ENCODE measurements at places on chromosomes 2 and 18.

DNA sequence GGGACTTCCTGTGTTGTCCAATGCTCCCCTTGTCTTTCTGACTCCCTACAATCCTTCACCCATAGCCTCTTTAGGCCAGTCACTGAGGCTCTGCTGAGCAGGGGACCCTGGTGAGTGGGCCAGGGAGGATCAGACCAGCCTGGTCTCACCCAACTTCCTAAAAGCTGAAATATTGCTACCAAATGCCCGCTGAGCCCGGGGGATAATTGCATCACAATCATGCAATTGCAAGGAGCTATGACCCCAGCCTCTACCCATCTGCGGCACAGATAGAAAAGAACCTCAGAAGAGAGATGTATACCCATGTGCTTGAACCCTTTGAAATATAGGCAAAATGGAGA, 3.7 kb upstream of the SP100 start:
- DNase-seq = no peak

- DNase-seq = no peak
Observed at GRCh38 chr2:151830961-151831360, 2.7 kb upstream of the ARL5A start.

GRCh38 chr2:109260886-109261700, 132.1 kb downstream of the SH3RF3 start:
- DNase-seq = peak; percentile 39

GRCh38 chr2:10221976-10222870, 80.5 kb upstream of the HPCAL1 start:
- no peak for DNase-seq

- DNase-seq = no peak
Observed at GRCh38 chr2:215967590-215968378, 45.6 kb downstream of the MREG start.

- DNase-seq = no peak
Observed at GRCh38 chr18:24725644-24726415, 265.4 kb downstream of the HRH4 start.

DNA sequence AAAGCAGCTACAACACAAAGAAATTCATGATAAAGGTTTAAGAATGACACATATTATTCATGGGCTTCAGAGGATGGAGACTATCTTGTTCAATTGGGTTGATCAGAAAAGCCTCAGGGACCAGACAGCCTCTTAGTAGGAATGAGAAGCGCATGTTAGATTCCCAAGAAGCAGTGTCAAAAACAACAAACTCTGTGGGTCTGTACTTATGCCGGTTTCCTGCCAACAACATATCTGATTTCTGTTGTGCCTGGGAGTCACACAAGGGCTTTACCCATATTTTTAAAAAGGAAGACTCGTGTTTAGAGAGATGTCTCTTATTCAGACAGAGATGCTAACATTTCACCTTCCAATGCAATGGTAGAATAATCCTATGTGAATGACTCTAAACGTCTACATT, 2180.6 kb upstream of the CELF4 start:
- DNase-seq = no peak

DNA sequence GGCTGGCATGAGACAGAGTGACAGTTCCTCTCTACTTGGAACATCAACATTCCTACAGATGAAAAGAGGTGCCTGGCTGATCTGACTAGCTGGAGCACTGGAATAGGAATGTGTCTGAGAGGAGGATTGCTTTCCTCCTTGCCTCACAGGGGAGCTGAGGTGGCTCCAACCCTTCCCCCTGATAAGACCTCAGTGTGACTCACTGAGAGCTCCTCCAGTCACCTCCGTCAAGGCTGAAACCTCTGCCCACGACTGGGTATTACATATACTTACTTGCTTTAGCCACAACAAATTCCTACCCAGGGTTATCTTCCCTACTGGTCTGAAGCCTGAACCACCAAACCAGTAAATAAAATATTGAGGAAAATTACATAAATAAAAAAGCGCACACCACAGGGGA, 342.7 kb upstream of the REG3G start:
- no peak for DNase-seq

- DNase-seq = no peak
Observed at GRCh38 chr18:2617401-2617998, 38.0 kb upstream of the SMCHD1 start.

GRCh38 chr2:113281910-113282746, 3.4 kb upstream of the PAX8 start:
- DNase-seq = no peak

DNA sequence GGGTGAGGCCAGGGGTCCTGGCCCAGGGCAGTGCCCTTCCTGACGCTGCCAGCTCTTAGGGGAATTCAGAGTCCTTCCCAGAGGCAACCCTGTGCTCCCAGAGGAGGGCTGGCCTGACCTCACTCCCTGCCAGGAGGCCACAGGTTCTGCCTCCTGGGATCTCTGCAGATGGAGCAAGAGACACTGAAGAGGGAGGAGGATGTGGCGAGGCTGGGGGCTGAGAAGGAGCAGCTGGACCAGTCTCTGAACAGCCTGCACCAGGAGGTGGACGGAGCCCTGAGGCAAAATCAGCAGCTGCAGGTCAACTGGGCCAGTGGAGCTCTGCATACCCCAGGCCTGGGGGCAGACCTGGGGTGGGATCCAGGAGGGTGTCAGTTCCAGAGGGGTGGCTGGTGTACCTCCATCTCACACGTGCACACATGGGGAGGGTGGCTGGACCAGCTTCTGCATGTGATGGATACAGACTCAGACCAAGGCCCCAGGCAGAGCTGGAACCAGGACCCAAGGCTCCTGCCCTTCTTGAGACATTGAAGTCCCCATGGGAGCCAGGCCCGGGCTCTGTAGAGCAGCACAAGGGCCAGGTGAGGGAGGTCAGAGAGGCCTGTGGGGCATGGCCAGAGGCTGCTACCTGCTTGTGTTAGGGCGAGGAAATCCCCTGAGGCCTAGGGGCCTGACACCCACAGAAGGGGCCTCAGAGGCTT, 9.7 kb upstream of the SNED1 start:
- DNase-seq = peak; percentile 20

DNA sequence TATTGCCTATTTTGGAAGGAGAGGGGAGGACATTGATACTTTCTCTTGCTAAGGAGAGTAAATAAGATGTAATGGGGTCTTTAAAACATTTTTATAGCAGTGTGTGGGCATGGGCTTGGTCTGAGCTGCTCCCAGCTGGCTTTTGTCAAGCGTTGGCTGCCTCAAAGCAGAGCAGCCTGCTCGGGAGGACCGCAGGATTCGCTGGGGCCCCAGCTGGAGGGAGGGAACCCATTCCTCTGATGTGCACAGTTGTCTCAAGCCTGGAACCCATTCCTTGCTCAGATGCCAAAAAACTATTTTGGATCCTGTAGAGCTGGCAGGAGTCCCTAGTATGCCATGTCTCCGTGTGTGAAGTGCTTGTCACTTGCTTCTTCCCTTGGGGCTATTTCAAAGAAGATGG, 59.4 kb upstream of the RMDN2 start:
- no peak for DNase-seq

DNA sequence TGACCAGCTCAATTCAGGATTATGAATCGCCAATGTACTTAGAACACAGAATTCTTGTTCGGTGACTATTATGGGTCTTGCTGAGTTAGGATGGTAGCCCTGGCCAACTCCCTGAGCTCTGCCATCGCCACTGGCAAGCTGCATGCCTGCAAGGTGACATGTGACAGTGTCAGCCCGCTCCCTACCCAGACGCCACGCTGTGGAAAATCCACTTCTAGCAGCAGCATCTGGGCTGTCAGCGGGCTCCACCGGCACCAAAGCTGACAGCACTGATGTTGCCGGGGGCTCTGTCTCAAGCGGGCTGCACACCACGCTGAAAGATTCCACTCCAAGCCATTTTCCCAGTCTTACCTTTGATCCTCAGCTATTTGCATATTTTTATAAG, 100.7 kb downstream of the MYT1L start:
- DNase-seq = no peak

DNA sequence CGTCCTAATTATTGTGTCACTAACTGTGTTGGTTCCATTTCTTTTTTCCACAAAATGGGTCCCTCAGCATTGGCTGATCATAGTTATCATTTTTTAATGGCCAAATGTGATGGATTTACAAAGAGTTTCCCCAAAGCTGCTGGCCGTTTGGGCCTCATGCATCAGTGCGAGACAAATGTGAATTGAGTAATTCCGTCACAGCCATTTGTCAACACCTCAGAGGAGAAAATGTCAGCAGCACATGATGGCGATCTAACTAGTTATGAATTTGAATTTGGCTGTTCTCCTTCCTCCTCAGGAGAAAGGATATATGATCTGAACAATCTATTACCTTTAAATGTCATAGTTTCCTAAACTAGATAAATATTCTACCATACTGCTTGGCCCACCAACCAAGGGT, 54.9 kb upstream of the SP3 start:
- DNase-seq = no peak

DNA sequence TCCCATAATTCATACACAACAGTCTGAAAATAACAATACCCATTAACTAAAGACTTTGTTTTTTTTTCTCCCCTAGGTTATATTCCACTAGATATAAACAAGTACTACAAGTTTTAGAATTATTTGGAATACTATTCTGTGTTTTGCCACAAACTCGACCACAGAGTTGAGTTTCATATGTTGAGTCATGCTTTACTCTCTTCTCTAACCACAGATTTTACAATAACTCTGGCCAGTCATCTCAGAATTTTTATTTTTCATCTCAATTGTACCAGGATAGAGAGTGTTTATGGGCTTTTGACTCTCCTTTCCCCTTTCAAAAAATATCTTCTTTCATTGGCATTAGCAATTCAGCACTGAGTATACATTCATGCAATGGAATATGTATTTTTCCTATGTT, 348.7 kb upstream of the GALNT5 start:
- no peak for DNase-seq

- DNase-seq = no peak
Observed at GRCh38 chr2:55269645-55269990, 587 bp upstream of the MTIF2 start.

- peak; percentile 31 for DNase-seq
Observed at GRCh38 chr2:202671317-202672035, 36.7 kb downstream of the FAM117B start.

DNA sequence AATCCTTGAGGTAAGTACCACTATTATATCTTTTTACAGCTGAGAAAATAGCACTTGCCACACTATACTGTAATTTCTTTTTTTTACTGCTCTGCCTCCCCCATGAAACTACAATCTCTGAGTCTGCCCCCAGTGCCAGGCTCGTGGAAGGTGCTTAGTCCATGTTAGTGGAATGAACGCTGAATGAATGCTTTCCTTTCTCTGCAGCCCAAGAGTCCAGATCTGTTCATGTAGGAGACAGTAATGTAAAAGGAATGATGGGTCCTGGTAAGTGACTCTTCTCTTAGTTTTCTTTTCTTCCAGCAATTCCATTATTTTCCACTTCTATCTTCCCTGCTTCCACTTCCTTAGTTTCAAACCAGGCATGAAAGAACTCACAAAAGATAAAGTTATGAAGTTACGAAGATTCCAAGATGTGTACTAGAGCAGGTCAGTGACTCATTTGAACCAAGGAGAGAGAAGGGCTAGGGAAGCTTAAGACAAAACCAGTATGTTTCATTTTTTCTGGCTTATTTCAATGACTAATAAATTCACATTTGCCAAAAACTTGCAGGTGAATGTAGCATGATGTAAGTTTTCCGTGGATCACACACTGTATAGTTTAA, 46.0 kb downstream of the ARHGEF33 start:
- no peak for DNase-seq

DNA sequence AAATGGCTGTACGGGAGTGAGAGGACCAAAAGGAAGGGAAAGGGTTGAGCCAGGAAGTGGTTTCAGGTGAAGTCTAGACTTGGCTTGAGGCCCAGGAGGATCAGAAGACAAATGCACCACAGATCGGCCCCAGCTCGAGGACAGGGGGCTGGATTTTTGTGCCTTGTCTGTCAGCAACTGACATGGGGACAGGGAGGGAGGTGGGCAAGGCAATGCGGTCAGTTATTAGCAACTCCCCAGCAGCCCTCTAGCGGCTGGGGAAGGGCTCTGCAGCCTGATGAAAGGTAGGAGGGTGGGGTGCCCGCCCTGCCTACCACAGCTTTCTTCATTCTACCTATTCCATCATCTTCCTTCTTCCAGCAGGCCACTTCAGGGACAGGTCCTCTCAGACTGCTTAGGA, 50.0 kb downstream of the CPO start:
- peak; percentile 54 for DNase-seq

GRCh38 chr2:239978411-239978810, 46.7 kb downstream of the NDUFA10 start:
- no peak for DNase-seq

DNA sequence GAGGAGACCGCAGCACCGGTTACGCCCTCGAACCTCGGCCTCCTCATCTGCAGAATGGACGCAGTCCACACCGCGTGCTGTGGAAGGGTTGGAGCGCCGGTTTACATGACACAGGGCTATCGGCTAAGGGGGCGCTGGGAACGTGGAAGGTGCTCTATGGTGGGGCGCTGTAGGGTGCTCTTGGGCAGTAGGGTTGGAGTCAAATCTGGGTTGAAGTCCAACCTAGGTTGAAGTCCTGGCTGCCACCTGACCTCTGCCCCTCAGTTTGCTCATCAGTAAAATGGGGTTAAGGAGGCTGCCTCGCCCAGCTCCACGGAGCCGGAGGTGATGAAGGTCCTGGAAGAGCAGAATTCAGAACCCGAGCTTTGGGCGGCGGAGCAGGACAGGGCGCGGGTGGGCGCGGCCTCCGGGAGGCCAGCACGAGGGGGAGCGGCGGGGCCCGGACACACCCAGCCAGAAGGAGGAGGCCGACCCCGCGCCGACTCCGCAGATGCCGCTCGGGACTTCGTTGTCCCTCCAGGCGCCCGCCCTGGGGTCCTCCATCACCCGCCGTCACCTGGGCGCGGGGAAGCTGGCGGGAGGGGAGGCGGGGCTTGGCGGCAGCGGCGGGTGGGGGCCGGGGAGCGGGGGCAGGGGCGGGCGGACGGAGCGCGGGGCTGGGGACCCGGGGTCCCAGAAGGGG, 558 bp upstream of the GAREM2 start:
- DNase-seq = no peak

DNA sequence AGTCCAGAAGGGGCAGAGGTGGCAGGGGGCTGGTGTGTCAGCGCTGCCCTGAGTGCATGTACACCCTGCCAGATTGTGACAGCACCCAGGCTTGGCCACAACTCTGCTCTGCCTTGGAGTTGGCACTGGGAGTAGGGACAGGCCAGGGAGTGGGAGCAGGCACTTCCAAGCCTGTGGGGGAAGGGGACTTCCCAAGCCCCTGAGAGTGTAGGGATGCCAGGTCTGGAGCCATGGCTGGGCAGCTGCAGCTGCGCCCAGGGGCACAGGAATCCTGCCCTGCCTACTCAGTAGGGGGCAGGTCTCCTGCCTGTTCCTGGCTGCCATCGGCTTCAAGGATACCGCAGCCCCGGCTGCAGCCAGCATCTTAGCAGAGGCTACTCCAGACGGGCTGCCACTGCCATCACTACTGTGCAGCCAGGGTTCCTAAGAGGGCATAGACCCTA, 109.4 kb downstream of the CALCRL start:
- peak; percentile 17 for DNase-seq

DNA sequence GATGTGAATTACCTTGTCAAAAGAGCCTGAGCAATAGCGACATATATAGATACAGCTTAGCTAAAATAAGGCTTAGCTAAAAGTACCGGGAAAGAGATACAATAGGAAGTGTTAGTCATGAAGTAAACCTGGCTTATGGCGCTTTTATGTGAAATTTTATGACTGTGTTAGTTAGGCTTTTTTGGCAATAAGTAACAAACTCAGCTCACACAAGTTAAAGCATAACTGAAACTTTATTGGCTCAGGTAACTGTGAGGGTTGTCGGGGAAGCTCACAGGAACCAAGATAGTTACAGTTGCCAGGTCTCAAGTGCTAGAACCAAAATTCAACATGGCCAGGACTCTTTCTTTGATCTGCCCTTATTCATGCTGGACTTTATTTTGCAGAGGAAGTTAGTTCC, 925.0 kb upstream of the GYPC start:
- DNase-seq = no peak

GRCh38 chr2:226671141-226671676, 128.4 kb downstream of the IRS1 start:
- DNase-seq = no peak
